ENCODE measurements at places on chromosomes 2 and 18. TPM values are rescaled to one million over a fixed set of nuclear protein-coding genes. Genes with fewer than 3 reads are reported as not detected.

ZNF521 gene
- 0.16 TPM for total RNA-seq

GLI2 gene
- total RNA-seq, result 0.28 TPM

CNDP1 gene
- total RNA-seq, result 0.15 TPM

TCF23 gene
- not detected for total RNA-seq

B3GNT2 gene
- 26.2 TPM for total RNA-seq

PCARE gene
- not detected for total RNA-seq

CCDC150 gene
- total RNA-seq, result 4.8 TPM

GAL3ST2 gene
- 0.33 TPM for total RNA-seq

KHK gene
- total RNA-seq, result 5.5 TPM

SERPINB7 gene
- total RNA-seq, result not detected

SERPINE2 gene
- 15.9 TPM for total RNA-seq

FAM110C gene
- total RNA-seq, result 0.40 TPM

FEV gene
- total RNA-seq, result not detected

HOXD4 gene
- total RNA-seq, result not detected

CTNNA2 gene
- not detected for total RNA-seq

DUSP19 gene
- 1.2 TPM for total RNA-seq

STEAP3 gene
- 0.15 TPM for total RNA-seq

SDC1 gene
- total RNA-seq, result 0.73 TPM

UPP2 gene
- total RNA-seq, result not detected

HOXD12 gene
- total RNA-seq, result not detected

EMX1 gene
- not detected for total RNA-seq

NEU2 gene
- not detected for total RNA-seq

MTCL1 gene
- 0.23 TPM for total RNA-seq

DYNAP gene
- not detected for total RNA-seq

ANKRD30B gene
- not detected for total RNA-seq

TMEM214 gene
- total RNA-seq, result 71.3 TPM

FNDC4 gene
- not detected for total RNA-seq

VWC2L gene
- total RNA-seq, result not detected

CRYBA2 gene
- total RNA-seq, result not detected

GPR39 gene
- not detected for total RNA-seq

ABCB11 gene
- total RNA-seq, result not detected

NEURL3 gene
- total RNA-seq, result 0.38 TPM

DNAJC5G gene
- total RNA-seq, result not detected

IL1RL1 gene
- 0.26 TPM for total RNA-seq

KCNK3 gene
- 0.16 TPM for total RNA-seq

TMEM247 gene
- total RNA-seq, result not detected

CMPK2 gene
- total RNA-seq, result 4.2 TPM

CYTIP gene
- total RNA-seq, result 183 TPM

SERPINB13 gene
- not detected for total RNA-seq

SMIM21 gene
- total RNA-seq, result not detected
